Head of caudate nucleus (tissue), 42 donors: ENCODE measurements at places on chromosomes 4 and X.

- no peak for DNase-seq
Observed at GRCh38 chr4:173937631-173938270, 345.7 kb downstream of the FBXO8 start.

GRCh38 chr4:176885224-176885623, 92.5 kb upstream of the VEGFC start:
- DNase-seq: no peak

DNA sequence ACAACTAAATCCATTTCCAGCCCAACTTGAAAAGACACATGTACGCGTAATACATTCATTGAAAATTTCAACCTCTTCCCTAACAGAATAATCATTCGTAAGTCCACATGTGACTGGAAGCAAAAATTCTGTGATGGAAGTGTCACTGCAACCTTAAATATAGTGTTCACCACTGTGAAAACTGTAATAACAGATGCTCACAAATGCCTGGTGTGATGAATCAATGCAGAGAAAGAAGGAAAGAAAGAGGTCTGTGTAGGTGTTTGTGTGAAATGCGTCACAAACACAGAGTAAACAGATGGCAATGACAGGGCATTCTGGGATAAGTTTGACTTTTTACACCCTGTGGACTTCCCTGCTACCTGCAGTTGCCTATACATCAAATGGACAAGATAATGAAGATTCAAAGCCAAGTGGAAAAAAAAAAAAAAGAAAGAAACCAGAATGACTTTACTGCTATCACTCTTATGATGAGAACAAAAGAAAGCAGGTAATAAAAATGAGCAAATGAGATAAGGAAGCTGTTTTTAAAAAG, 123.3 kb downstream of the EPHA5 start:
- no peak for DNase-seq

DNA sequence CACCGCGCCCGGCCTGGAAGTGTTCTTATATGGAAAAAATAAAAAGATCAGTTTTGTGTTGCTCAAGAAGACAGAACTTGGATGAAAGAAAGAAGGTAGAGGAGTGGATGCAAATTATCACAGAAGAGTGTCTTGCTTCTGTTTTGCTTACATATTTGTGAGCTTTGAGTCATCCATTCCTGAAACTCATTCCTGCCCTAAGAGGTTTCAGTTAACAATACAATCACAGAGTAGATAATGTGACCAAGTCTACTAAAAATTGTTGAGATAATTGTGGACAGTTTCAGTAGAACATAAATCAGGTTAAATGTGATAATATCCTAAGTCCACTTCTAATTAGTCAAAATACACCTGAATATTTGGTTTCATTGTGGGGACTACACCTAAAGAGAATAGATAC, 26.4 kb upstream of the LRCH2 start:
- DNase-seq: no peak

DNA sequence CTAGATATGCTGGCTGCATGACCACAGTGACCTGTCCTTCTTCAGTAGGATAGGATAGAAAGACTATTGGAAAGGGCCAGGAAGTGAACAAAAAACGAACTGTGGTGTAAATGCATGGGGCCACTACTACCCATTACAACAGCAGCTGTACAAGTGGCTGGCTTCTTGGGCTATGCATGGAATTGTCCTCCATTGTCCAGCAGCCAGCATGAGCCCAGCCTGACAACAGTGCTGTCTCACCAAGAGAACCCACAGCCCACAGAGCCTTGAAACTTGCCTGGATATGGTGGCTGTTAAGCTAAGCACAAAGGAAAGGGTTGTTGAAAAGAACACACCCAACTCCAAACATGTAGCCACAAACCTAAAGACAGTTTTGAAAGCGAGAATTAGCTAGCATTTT, 330.2 kb upstream of the F9 start:
- no peak for DNase-seq

DNA sequence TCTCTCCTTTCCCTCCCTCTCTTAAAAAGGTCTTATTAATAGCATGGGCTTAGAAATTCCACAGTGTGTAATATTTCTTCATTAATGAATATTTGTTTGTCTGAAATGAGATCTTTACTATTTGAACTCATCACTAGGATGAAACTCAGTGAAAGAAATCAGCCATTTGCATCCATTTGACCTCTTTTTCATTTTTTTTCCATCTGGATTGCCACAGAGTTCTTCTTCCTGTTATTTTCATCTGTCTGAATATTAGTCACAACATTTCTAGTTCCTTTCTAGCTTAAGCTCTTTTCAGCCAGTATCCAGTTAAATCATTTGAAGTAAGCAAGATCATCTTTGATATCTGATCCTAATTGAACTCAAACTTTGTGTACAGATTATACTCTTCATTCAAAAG, 69.2 kb upstream of the PLS3 start:
- no peak for DNase-seq

GRCh38 chr4:53281438-53281837, 84.4 kb downstream of the SCFD2 start:
- no peak for DNase-seq
